NCI-H1436 treated with DMSO at 0.1 percent for 48 hours (cell line): ENCODE measurements at places on chromosomes 1 and 21.

- DNase-seq, result no peak
Measured at GRCh38 chr1:9247894-9248293, 13.3 kb downstream of the H6PD start.

- DNase-seq, result no peak
Measured at GRCh38 chr1:159211331-159212136, 6.9 kb downstream of the ACKR1 start.

DNA sequence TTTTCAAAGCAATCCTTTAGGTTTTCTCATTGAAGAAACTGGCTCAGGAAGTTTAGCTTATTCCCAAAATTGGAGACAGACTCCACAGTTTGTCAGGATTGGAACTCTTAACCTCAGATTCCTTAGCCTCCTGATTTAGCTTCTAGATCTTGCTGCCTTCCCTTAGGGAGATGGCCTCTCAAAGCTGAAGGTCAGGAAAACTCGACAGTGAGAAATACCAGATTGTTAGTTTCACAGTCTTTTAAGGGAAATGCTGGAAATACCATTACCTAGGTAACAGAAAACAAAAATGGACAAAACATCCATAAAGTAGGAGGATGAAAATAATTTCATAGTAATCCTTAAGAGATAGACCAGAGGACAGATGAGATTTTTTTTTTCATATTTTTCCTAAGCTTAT lies 7.8 kb downstream of the RASAL2 start:
- DNase-seq, result no peak

DNA sequence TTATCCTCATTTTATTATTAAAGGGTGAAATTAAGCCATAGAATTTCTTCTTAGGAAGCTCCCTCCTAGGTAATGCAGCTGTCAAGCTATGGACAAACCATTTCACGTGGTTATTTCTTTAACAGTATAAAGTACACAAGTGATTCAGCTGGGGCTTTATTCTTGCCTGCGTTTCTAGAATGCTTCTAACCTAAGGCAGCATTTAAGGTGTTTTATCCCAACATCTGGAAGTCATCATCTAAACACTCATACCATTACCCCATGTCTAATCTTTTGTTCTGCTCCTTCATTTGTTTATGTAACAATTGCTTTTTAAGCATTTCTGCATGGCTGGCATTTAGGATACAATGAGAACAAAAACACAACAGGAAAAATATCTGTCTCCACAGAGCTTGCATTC lies 829.2 kb upstream of the ADAMTS5 start:
- DNase-seq, result no peak

DNA sequence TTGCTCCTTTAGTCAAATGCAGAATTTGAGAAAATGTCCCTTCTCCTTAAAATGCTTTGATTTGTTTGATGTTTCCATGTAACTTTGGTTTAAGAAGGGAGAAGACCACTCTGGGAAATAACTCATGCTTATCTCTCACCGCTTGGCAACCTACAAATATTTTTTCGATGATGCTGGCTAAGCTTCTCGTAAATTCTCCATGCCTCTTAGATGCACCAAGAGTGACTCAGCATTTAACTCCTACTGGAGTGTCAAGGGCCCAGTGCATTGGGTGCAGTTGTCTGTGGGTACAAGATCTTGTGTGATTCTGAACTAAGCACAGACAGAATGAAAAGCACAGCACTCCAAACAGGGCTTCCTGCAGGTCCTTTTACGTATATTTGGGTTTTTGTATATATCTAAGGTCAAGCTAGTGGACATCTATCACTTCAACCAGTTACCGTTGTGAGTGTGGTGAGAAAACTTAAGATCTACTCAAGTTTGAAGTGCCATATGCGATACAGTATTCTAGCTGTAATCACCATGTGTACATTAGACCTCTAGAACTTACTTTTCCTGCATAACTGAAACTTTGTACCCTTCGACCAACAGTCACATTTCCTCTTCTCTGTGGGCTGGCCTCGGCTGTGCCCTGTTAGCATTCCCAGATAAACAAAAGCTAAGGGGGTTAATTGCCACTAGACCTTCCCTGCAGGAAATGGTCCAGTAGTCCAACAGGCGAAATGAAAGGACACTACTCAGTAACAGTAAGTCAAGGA lies 55.8 kb downstream of the COL18A1 start:
- no peak for DNase-seq

DNA sequence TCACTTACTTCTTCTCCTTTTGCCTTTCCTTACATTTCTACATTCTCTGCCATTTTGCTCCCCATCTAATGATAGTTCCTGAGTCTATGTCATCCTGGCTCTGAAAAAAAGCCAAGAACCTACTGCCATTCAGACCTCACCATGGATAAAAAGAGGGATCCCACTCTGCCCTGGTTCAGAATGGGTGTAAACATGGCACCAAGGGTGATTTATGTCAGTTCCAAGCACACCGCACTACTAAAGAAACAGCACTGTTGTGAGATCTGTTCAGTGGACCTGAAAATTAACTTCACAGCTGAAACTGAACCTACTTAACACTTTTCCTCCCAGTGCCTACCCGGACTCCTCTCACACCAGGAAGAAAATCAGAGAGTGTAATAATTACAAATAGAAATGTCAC lies 72.3 kb upstream of the NTPCR start:
- no peak for DNase-seq

GRCh38 chr1:17869815-17870214 lies 114.7 kb downstream of the ACTL8 start:
- DNase-seq, result no peak

DNA sequence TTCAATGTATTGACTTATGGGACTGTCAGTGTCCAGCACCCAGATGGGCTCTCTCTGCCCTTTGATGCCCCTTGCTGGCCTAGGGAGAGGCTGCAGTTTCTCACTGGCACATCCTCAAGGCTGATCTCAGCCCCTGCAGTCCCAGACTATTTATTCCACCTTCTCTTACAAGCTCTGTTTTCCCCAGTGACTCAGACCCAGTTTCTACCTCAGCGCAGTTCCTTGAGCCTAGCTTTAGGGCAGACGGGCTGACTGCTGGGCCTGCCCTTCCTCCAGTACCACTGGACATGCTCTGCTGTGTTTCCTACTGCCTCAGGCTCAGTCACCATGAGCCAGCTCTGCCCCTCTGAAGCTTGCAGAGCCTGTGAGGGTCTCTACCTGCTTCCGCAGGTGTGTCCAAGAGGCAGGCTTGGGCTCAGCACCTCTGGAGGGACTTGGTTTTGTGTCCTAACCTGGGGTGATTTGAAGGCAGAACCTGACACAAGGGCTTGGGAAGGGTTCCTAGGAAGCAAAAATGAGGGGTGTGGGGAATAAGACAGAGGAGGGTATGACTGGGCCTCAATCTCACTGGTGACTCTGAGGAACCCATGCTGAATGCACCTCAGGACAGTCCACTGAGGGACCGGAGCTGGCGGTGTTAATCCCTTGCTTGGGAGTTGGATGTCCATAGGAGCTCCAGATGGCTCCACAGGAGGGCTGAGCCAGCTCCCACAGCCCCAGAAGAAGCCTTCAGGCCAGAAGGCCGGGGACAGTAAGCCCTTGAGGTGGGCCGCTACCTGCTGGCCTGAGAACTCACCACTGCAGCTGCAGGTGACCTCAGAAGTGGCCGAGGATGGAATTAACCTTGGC lies 689.9 kb downstream of the MATN1 start:
- no peak for DNase-seq

DNA sequence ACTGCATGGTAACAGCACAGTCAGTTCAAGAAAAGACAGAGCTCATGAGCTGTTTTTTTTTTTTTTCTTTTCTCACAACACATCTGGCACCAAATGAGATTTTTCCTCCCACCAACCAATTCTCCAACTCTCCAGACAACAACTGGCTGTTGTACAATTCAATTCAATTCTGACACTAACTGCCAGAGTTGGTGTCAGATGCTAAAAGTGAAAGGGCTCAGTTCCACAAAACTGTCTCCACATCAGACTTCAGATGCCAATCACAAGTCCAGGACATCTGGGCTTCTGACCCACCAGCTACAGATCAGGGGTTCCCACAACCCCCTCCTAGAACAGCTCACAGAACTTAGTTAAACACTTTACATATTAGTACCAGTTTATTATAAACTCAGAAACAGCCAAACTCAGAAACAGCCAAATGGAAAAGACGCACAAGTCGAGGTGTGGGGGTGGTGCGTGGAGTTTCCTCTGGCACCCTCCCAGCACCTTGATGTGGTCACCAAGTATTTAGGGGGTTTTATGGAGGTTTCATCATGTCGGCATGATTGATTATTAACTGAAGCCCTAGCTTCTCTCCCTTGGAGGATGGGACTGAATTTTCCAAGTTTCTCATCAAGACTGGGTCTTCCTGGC lies 39.2 kb upstream of the LRRC8D start:
- DNase-seq, result no peak

- no peak for DNase-seq
Measured at GRCh38 chr1:226406401-226406881, 1.5 kb downstream of the PARP1 start.

DNA sequence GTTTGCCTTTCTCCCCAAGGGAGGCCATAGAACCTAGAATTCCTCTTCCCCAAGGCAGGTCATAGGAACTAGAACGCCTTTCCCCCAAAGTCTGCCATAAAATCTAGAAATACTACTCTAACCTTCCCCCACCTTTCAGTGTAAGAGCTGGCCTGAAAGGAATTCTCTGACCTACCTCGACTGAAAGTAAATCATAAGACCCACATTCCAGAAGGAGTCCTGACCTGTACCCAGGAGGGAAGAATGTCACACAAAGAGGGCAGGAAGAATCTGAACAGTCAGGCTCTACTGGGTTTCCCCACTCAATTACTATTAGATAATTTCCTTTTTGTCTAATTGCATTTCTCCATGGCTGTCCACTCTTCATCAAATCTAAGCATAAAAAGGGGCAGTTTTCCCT lies 5.7 kb upstream of the ATG4C start:
- DNase-seq, result no peak

GRCh38 chr1:59298026-59298583 lies 1.2 kb downstream of the FGGY start:
- DNase-seq, result no peak

DNA sequence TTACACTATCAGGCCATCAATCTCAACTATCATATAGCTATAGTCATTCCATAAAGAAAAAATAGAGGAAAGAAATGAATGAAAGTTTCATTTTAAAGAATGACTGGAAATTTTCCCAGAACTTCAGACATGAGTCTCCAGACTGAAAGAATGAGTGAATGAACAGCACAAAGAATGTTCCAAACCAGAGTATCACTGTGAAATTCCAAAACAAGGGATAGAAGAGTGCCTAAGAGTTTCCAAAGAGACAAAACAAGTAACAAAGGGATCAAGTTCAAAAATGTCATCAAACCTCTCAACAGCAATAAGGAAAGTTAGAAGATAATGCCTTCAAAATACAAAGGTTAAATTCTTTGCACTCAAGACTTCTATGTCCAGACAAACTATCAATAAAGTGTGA lies 114.9 kb downstream of the DENND1B start:
- no peak for DNase-seq

- no peak for DNase-seq
Measured at GRCh38 chr1:22502202-22502601, 50.6 kb downstream of the ZBTB40 start.

DNA sequence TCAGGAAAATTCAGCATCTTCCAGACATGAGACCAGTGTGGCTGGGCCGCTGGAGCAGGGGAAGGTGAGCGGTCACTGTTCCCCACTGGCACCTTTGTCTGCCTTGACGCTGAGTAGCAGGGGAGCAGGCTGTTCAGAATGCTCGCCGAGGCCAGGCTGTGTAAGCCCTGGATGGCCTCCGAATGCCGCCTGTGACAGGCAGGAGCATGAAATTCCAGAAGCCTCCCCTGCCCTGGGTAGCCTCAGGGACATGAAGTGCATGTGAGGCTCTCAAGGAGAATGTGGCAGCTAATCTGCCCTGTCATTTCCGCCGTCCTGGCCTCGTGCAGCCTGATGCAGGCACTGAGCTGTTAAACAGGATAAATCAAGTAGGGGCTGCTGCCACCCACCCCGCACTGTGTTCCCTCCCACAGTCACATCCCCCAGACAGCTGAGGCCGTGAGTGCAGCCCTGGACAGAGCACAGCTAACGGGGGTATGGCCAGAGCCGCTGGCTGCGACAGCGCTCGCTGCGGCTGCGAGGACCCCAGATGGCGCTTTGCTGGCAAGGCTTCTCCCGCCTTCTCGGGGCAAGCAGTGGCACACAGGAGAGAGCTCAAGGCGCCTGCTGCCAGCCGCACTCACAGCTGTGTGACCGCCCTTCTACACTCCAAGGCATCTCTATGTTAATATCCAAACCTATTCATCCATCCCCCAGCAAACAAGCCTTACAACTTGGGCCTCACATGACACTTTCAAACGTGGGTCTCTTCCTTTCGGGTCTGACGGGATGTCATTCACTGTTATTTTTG lies 105.0 kb upstream of the COL6A1 start:
- DNase-seq, result no peak
